ENCODE measurements at places on chromosomes 5 and 9.

DNA sequence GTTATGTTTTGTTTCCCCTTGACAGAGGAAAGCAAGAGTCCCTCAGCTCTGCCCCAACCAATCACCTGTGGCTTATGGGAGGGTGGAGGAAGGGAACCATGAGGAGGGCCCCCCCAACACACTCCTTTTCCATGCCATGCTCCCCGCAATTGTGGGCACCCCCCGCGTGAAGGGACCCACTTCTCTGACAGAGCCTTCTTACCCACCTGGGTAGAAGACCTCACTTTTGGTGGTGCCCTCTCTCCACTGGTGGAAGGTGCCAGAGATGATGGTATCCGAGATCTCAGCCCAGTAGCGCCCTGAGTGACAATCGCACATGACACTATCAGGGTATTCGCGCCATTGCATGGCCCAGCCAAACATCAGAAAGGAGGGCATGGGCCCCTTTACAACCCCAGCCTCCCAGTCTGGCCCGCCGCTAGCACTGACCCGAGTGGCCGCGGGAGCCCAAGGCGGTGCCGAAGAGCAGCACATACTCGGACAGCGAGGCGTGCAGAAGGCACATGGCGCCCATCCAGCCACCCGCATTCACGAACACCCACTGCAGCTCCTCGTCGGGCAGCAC, 714 bp downstream of the SIGMAR1 start:
- no peak for DNase-seq

DNA sequence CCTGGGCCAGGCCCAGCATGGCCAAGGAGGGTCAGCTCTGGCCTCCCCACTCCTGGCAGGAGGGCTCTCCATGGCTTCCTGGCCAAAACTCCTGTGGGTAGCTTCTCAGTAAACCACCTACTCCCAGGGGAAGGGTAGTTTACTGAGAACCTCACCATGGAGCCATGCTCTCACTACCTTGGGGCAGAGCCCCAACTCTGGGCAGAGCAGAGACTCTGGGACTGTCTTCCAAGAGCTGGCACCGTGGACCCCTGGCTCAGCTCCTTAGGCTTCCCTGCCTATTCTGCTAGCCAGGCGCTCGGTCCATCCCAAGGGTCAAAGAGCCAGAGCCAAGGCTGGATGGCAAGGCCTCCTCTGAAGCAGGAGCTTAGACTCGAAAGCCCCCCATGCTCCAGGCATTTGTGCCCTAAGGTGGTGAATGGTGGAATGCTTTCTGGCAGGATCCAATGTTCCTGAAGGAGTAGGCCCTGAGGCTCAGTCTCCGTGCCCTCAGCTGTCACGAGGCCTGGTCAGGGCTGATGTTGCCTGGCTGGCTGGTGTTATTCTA, 19.6 kb downstream of the TCF7 start:
- no peak for DNase-seq

- DNase-seq: no peak
Measured at GRCh38 chr9:124626276-124626675, 119.1 kb upstream of the NR5A1 start.

- DNase-seq: no peak
Measured at GRCh38 chr5:38451074-38451725, 105.2 kb downstream of the LIFR start.

- DNase-seq: no peak
Measured at GRCh38 chr9:122370303-122370702, 521 bp upstream of the PTGS1 start.

DNA sequence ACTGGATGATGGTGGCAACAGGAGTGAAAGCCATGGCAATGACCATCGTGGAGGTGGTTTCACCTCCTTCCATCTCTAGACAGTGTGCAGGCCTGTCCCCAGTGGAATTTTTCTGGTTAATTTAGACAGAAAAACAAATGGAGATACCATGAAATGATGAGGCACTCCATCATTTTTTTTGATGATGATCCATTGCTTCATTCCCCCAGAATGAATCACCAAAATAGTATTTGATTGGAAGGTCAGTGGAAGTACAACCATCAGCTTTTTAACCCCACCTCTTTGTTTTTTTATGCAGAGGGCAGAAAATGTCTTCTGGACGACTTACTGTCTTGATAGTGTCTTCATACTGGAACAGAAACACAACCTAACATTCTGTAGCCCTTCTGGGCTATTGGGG, 42.6 kb upstream of the ADRA1B start:
- no peak for DNase-seq

- DNase-seq: peak; percentile 30
Measured at GRCh38 chr5:42718591-42718990, 38.0 kb upstream of the CCDC152 start.

DNA sequence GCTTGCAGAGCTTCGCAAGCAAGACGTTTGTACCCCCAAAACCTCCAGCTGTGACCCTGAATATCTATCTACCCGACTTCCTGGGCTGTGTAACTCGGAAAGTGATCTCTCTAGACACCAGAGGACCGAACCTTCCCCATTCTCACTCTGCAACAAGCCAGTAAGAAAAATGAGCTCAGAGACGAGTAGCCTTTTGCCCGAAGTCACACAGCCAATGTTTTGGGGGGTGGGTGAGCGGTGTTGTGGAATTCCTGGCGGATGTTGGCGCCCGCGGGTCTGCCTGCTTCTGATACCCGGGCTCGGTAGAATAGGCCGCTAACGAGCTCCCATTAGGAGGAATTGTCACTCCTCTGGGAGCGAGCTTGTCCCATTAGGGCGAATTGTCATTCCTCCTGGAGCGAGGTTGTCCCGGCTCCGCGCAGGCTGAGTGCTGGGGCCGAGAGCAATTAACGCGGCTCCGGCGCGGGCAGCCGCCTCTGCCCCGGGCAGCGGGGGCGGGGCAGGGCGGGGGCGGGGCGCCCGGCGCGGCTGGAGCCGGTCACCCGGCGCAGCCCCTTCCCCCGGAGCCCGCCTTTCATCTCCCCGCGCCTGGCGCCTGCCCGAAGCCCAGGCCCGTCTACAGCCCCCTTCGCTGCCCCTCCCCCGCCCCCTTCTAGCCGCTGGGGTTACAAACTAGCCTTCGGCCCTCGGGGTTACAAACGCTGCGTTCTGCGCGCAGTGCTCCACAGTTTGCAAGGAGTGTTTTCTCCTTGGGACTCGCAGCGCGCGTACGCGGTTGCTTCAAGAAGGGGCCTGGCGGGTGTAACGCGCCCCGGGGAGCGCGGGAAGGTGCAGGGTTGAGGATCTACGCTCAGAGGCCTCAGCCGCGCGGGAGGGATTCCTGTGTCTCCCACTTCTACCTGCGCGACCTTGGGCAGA, 3.5 kb upstream of the MSX2 start:
- no peak for DNase-seq

- no peak for DNase-seq
Measured at GRCh38 chr5:149412783-149413476, 33.8 kb upstream of the IL17B start.

- no peak for DNase-seq
Measured at GRCh38 chr5:123709422-123709821, 197.4 kb downstream of the CSNK1G3 start.

DNA sequence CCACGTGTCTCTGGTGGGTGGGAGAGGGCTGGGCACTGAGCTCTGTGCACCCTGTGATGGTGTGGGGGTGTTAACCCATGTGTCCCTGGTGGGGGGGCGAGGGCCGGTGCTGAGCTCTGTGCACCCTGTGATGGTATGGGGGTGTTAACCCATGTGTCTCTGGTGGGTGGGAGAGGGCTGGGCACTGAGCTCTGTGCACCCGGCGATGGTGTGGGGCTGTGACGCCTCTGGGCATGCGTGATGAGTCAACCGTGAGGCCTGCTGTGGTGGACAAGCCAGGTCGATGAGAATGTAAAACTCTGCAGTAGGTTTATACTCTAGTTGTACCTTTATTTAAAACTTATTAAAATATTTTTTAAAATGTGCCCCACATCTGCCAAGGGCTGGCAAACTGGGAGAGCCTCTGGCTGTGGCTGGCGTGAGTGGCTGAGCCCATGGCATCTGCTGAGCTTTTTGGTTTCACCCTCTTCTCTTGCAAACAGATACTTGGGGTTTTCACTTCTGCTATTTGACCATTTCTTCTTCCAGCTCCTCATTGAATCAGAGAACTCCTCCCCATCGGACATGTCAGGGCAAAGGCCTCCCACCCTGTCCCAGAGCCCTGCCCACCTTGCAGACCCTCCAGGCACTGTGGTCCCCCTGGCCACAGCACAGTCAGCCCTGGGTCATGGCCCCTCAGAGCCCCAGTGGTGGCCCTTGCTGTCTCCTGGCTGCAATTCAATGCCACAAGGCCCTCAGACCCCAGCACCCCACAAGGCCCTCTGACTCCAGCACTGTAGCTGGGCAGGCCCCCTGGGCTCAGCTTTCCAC, 18.5 kb upstream of the EXOC3 start:
- DNase-seq: no peak

DNA sequence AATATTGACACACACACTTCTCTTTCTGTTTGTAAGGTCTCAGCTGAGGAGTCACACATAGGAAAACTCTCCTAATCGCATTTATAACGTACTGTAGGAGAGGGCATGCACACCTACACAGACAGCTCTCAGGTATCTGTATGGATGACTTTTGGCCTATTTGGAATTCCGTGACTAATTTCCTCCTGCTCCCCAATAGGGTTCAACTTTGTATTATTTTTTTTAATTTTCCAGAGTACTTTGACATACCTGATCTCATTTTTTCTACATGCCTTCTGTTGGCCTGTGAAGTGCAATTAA, 195.9 kb downstream of the ARHGAP26 start:
- DNase-seq: no peak

DNA sequence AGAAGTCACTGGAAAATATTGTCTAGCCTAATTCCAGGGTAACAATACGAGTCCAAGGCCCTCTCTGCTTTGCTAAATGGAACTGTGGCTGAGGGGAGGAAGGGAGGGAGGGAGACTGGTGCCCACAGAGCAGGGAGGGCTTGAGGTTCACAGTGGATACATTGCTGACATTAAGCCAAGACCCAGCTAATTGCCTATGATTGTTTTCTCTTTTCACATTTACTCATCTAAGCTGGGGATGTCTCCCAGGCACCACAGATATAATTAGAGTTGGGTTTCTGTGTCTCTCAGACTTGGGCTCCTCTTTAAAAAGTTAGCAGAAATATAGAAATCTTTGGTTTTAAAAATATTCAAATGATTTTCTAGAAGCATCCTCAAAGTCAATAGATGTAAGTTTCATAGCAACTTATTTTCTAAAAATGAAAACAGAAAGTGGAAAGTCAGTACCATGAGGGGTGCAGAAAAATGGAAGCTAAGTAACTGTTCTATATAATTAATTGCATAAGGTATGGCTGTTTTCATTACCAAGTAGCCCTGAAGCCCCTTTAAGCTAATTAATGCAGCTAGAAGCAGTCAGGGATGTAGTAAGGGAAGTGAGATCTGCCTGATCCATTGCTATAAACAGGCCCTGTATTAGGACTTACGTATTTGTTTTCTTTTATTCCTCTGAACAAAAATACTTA, 259.8 kb downstream of the NDUFS4 start:
- no peak for DNase-seq

- DNase-seq: no peak
Measured at GRCh38 chr5:42825422-42826148, 13.9 kb upstream of the SELENOP start.

DNA sequence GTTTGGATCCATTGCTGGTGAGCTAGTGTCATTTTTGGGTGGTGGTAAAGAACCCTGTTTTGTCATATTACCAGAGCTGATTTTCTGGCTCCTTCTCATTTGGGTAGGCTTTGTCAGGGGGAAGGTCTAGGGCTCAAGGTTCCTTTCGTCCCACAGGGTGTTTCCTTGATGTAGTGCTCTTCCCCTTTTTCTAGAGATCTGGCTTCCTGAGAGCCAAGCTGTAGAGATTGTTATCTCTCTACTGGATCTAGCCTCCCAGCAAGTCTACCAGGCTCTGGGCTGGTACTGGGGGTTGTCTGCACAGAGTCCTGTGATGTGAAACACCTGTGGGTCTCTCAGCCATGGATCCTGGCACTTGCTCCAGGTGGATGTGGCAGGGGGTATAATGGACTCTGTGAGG, 145.9 kb downstream of the HINT1 start:
- DNase-seq: no peak

GRCh38 chr9:138059196-138059595, 181.6 kb downstream of the CACNA1B start:
- no peak for DNase-seq

- DNase-seq: no peak
Measured at GRCh38 chr9:5364294-5365024, 24.8 kb upstream of the RLN1 start.

- DNase-seq: no peak
Measured at GRCh38 chr9:69745716-69746437, 13.9 kb downstream of the PTAR1 start.

DNA sequence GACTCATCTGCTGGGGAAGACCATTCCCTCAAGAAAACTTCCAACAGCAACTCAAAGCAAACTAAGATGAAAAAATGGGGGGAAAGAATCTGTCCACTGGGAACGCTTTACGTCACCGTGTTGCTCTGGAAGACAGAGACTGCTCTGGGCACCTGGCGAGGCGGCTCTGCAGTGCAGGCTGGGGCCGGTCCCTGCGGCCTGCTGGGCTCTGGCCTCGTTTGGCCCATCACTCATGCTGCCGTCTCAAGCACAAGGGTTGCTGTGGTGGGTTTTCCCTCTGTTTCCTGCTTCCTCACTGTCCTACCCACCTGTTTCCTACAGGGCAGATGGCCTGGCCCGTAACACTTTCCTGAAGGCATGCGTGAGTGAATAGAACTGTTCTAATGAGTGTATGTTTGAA, 92.9 kb upstream of the OTULINL start:
- DNase-seq: no peak

- DNase-seq: no peak
Measured at GRCh38 chr5:179122411-179123108, 62.4 kb downstream of the ZNF354C start.

DNA sequence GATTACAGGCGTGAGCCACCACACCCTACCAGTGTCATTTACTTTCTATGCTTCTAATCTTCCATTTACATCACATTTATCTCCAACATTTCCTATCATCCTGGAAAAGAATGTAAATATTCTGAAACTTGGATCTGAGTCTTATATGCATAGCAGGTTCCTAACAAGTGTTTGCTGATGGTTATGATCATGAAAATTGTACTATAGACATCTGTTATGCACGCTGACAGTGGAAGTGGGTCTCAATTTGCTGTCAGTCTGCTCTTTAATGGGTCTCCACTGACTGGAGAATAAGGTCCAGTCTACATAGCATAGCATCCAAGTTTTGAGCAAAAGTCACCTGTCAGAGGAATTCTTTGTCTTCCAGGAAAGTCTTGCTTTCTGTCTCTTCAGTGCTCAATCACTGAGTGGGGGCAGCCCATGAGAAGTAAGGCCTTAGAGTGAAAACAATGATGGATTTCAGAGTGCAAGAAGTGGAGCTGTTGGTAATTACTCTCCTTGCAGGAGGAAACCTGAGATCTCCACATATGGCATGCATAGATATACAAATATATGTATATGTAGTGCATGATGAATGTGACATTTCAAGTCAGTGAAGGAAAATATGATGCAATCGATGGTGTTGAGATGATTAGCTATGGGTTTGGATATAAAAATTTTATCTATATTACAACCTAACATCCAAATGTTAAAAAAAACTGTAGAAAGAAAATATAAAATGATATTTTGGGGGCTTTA, 29.2 kb upstream of the MSANTD3 start:
- no peak for DNase-seq

GRCh38 chr9:86669422-86669821, 277.9 kb downstream of the GAS1 start:
- no peak for DNase-seq
